ENCODE measurements at places on chromosomes 16 and 17.

DNA sequence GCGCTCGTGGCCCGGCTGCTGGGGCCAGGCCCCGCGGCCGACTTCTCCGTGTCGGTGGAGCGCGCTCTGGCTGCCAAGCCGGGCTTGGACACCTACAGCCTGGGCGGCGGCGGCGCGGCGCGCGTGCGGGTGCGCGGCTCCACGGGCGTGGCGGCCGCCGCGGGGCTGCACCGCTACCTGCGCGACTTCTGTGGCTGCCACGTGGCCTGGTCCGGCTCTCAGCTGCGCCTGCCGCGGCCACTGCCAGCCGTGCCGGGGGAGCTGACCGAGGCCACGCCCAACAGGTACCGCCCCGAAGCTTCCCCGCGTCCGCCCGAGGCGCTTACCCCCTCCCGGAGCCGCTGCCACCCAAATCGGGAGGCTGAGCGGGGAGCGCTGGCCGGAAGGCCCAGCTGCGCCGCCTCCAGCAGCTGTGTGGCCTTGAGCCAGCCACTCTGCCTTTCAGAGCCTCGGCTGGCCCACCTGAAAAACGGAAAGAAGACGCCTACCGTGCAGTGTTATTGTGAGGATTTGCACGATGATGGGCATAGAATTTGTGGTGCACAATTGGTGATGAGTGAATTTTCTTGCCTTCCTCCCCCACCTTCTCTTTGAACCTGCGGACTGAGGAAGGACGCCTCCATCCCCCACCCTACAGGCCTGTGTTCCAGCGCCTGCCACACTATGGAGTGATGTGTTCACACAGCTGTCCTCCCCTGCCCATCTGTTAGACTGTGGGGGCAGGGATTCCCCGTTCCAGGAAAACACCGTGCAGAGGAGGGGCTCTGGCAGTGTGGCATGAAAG, 523 bp downstream of the NAGLU start:
- DNase-seq, result peak; percentile 97

DNA sequence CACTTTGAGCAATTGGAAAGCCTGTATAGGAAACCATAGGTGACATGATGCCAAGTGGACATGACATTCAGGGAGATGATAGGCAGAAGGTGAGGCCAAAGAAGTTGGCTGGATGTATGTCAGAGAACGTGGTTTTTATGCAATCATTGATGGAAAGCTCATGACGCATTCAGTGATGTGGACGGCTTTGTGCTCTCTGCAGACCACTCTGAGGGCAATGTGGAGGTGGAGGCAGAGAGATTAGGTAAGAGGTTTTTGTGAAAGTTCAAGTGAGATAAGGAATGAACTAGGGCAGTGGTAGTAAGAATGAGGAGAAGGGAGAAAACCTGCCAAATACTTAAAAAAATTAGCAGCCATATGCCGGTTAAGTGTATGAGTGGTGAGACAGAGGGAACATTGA, 99.0 kb downstream of the PRKCA start:
- no peak for DNase-seq

GRCh38 chr16:88685156-88686061, 898 bp downstream of the SNAI3 start:
- DNase-seq, result peak; percentile 73

DNA sequence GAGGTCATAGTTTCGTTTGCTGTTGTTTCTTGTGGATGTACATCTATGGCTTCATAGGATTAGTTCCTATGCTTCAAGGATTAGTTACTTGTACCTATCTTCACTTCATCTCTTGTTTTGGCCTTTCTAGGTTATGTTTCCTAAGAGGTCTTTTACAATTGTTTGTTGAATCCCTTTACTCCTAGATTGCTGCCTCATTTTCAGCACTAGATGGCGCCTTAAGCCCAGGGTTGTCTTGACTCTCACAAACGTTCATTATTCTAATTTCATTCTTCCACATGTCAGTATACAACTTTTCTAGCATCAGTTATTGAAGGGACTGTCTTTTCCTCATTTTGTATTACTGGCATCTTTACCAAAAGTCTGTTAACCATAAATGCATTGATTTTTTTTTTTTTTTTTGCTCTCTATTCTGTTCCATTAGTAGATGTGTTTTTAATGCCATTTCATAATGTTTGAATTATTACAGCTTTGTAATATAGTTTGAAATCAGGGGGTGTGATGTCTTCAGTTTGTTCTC, 45.0 kb upstream of the NACA2 start:
- DNase-seq, result peak; percentile 24

DNA sequence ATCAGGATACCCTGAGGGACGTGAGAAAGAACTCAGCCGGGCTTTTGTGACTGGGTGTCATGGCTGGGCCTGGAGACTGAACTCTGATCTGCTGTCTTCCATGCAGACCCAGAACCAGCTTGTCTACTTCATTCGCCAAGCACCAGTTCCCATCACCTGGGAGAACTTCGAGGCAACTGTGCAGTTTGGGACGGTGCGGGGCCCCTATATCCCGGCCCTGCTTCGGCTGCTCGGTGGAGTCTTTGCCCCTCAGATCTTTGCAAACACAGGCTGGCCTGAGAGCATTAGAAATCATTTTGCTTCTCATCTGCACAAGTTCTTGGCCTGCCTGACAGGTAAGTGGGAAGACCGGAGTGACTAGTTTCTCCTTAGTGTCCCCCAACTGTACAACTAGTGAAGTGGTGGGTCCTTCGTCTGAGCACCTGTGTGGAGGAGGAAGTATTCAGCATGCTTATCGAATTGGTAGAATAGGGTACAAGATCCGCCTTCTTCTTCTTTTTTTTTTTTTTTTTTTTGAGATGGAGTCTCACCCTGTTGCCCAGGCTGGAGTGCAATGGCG, 15.5 kb downstream of the DNAH2 start:
- DNase-seq, result no peak

DNA sequence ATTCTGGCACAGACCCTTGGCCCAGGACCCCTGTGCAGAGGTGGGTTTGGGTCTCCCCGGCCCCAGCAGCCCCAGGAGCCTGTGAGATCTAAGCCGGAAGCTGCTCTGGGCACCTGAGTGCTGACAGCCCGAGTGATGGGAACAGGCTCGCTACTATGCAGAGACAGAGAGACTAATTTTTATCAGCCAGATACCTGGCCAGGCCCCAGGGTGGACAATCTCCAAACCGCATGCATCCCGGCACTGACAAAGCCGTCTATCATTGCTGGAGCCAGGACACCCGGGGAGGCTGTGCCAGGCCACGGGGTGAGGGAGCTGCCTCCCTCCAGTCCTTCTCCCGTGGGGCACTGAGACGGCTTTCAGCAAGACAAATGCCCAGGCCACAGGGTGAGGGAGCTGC, 25.0 kb downstream of the CBFA2T3 start:
- no peak for DNase-seq

DNA sequence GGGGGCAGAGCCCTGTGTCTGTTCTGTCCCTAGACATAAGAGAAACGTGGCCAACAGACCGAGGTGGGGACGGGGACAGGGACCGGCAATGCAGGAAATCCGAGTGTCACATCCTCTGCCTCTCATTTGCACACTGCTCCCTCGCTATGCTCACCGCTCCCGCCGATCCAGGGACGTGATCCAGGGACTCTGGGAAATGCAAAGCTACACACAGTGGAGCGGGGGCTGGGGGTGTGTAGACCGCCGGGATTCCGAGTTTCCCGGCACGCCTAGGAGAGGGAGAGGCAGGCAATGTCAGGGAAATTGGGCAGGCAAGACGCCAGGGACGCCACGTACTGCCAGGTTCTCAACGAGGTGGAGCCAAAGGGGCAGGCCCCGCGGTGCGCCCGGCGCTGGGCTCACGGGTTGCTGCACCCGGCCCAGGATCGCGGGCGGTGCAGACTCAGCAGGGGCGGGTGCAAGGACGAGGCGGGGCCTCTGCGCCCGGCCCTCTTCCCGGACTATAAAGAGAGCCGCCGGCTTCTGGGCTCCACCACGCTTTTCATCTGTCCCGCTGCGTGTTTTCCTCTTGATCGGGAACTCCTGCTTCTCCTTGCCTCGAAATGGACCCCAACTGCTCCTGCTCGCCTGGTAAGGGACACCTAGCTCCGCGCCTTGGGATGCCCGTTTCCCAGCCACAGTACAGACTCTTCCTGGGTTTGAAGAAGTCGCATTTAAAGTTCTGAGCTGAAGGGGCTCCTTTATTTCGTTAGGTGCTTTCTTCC, at the start of gene MT1X:
TSS of gene MT1X (plus strand) at position 532 of the 764 bp plus-strand sequence. CDS start at position 603, 71 bp downstream.
- DNase-seq, result peak; percentile 88

GRCh38 chr17:58693208-58693607, 806 bp downstream of the RAD51C start:
- DNase-seq, result no peak

- peak; percentile 30 for DNase-seq
Measured at GRCh38 chr17:72976971-72977770, 115.3 kb downstream of the SLC39A11 start.

DNA sequence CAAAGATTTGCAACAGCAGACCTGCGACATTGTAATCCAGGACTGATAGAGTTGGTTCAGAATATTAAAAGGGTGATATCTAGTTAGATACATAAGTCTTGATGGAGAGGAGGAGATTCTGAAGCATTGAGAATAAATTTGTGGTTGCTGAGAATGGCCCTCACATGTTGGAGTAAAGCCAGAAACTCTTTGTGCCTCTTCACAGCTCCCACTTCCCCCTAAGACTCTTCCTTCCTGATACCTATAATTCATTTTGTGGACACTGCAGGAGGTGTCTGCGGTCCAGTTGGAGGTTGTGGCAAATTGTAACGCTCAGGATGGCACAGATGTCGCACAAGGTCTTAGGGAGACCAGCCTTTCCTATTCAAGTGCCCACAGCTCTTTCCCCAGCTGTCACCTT, 17.5 kb downstream of the WWOX start:
- no peak for DNase-seq

DNA sequence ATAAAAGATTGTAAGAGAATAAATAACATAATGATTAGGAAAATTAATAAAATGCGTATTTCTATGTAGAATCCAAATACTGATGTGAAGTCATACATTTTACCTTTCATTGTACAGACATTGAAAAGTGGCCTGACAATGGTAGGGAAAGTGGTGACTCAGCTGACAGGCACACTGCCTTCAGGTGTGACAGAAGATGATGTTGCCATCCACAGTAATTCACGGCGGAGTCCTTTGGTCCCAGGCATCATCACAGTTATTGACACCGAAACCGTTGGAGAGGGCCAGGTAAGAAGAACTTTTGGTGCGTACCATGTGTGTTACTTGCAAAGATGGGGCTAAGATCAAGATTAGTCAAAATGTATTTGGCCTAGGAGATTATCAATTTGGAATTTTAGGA, 232.8 kb downstream of the BCAS3 start:
- no peak for DNase-seq

DNA sequence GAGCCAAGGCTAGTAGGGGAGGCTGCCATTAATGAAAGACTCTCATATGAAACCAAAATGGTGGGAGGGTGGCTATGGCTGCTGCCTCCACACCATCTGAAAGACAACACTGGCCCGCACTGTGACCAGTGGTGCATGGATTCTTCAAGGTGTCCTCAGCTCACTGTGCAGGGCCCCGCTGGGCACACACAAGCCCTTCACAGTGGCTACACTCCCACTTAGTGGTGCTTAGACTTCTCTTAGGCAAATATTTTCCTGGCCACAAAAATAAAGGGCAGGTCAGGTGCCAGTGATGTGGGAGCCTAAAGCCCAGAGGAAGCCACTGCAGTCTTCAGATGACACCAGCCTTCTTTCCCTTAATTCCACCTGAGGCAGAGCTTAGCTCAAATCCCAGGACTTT, 38.1 kb upstream of the IRX3 start:
- DNase-seq, result no peak

GRCh38 chr17:74659889-74660288, 36.4 kb upstream of the CD300E start:
- DNase-seq, result no peak

DNA sequence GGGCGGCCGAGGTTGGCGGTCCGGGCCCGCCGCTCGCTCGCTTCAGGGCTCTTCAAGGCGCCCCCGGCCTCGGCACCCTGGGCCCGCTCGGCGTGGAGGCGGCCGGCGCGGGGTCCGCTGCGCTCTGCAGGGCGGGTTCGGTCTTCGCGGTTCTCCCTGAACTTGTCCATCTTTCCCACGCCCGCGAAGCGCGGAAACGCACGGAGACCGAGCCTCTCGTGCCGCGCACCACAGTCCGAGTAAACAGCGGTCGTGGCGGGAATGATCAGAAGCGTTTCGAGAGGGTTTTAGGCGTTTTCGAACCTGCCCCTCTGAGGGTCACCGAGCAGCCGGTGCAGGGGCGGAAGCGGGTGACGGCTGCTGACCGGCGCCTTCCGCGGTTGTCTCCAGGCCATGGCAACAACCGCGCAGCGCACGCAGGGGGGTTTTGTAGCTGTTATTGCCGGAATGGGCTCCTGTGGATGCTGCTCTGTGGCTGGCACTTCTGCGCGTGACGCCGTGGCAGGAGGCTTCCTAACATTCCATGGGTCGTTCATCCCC, 414 bp downstream of the NARF start:
- DNase-seq, result peak; percentile 48

- no peak for DNase-seq
Measured at GRCh38 chr16:56525236-56525635, 5.4 kb upstream of the BBS2 start.

- DNase-seq, result peak; percentile 96
Measured at GRCh38 chr16:19521471-19522396, at the start of gene GDE1. Gene GDE1 (minus strand): TSS chr16:19522098. CDS start chr16:19521964, 134 bp downstream.

DNA sequence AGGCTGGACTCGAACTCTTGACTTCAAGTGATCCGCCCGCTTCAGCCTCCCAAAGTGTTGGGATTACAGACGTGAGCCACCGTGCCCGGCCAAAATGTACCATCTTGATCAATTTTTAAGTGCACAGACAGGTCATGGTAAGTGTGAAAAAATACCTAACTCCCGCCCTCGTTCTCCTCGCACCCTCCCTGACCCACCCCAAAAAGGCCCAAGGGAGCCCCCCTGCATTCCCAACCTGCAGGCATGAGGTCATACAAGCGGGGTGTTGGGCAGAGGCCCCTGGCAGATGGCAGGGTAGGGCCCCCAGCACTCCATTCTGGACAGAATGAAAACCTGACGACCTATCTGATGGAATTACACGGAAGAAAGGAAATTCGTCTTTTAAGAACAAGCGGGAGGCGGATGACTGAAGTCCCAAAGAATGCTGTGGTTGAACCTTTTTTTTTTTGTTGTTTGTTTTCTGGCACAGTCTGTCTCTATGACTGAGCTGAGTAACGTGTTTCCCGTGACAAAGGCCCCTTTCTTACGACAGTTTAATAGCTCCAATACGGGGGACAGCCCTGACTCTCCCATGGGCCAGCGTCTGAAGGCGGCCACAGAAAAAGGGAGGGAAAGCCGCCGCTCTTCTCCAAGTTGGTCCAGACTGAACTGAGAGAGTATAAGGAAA, 376.4 kb downstream of the SLC39A11 start:
- no peak for DNase-seq

DNA sequence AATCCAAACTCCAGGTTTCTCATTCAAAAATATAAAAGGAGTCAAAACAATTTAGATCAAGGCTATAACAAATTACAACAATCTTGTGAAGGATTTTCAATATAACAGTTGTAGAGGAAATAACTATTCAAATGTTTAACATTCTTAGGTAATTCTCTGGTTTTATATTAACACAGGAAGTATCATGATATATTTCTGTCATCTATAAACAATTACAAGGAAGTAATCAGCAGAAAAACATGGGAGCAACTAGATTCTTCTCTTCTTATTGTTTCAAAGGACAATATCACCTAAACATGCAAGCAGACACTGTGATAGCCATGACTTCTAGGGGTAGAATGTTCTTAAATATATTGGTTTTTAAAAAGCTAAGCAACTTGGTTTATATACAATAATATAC, 49.9 kb downstream of the FBXL20 start:
- DNase-seq, result no peak

GRCh38 chr17:6066183-6066948, 3.8 kb upstream of the WSCD1 start:
- no peak for DNase-seq

Measured in iPS-NIHi11 (cell line).